ENCODE measurements at places on chromosomes 5 and 9.

DNA sequence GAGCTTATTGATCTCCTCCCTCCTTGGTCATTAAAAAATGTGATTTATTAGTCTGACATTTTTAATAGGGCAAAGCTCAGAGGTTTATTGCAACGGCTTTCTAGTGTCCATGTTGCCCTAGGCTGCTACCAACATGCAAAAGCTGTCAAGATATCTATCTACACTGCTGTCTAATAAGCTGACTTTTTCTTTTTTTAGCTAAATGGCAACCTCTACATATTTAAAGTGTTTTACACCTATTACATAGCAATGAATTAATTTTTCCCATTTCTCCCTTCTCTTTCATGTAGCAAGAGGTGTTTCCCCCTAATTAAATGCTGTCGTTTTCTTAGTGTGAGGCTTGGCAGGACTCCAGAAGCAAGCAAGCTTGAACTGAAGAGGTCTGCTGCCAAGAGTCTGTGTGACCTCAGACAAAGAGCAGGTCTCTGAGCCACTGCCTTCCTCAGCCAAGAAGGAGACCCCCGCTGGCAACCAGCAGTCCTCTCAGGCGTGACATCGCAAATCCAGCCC is 79.4 kb downstream of the GAS1 start:
- DNase-seq: no peak

DNA sequence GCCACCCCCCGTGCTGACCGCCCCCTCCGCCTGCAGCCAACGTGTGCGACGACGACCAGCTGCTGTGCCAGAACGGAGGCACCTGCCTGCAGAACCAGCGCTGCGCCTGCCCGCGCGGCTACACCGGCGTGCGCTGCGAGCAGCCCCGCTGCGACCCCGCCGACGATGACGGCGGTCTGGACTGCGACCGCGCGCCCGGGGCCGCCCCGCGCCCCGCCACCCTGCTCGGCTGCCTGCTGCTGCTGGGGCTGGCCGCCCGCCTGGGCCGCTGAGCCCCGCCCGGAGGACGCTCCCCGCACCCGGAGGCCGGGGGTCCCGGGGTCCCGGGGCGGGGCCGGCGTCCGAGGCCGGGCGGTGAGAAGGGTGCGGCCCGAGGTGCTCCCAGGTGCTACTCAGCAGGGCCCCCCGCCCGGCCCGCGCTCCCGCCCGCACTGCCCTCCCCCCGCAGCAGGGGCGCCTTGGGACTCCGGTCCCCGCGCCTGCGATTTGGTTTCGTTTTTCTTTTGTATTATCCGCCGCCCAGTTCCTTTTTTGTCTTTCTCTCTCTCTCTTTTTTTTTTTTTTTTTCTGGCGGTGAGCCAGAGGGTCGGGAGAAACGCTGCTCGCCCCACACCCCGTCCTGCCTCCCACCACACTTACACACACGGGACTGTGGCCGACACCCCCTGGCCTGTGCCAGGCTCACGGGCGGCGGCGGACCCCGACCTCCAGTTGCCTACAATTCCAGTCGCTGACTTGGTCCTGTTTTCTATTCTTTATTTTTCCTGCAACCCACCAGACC is 80.2 kb downstream of the NTNG2 start:
- DNase-seq: peak; percentile 65

- DNase-seq: no peak
Observed at GRCh38 chr5:149372076-149372795, 6.9 kb downstream of the IL17B start.

- DNase-seq: no peak
Observed at GRCh38 chr5:42399702-42400101, 23.5 kb upstream of the GHR start.

DNA sequence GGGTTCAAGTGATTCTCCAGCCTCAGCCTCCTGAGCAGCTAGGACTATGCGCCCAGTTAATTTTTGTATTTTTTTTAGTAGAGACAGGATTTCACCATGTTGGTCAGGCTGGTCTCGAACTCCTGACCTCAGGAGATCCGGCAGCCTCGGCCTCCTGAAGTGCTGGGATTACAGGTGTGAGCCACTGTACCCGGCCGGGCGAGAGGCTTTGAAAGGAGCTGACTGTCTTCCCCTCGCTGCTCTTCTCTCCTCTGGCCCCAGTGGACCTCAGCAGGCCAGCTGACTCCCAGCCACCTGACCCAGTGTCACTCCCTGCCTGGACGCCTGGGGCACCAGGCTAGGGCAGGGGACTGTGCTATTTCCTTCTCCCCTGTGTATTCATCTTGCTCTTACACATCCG is 89.5 kb upstream of the ANKRD55 start:
- DNase-seq: no peak

- no peak for DNase-seq
Observed at GRCh38 chr9:129648092-129648763, 6.3 kb upstream of the ASB6 start.

GRCh38 chr5:17952231-17952630 is 318.0 kb downstream of the TAF11L14 start:
- no peak for DNase-seq

- peak; percentile 96 for DNase-seq
Observed at GRCh38 chr5:139560752-139561654, at the start of gene UBE2D2. UBE2D2 (plus strand) TSS chr5:139561339; CDS start chr5:139561792, 453 bp downstream.

- no peak for DNase-seq
Observed at GRCh38 chr5:24788829-24789514, 144.2 kb upstream of the CDH10 start.

DNA sequence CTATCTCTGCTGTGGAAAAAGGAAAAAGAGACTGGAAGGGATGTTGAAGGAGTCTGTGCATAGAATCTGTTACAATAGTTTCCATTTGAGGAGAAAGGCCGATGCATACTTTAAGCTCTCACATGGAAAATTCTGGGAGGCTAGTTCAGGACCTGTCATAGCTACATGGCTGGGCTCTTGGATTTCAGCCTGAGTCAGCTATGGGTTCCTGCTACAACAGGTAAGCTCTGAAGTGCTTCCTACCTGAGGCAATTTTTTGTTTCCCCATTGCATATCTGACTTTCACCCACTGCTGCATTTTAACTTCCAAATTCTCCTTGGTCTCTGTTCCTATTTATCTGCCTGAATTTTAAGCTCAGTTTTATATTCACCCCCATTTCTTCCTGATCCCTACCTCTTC is 310.7 kb downstream of the RAB3C start:
- DNase-seq: no peak

DNA sequence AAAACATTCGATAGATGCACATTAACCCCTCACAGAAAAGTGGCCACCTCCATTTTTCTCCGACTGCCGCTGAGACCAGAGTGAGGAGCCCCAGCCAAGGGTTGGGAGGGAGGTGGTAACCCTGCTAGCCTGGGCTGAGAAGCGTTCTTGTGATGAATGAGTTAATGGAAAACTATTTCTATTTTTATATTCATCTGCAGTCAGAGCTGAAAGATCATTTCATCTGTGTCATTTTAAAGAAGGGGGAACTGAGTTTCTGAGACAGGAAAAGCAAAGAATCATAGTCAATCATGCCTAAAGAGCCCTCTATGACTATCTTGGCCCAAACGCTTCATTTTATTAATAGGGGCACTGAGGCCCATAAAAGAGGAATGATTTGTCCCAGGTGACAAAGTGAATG is 229.5 kb downstream of the PAPPA start:
- DNase-seq: no peak

Data from T-helper 1 cell (primary cell).